Activated CD4-positive, alpha-beta T cell treated with anti-CD3 and anti-CD28 coated beads for 36 hours (primary cell): ENCODE measurements at places on chromosomes 4 and X. TPM values are rescaled to one million over a fixed set of nuclear protein-coding genes. Genes with fewer than 3 reads are reported as not detected.

DNA sequence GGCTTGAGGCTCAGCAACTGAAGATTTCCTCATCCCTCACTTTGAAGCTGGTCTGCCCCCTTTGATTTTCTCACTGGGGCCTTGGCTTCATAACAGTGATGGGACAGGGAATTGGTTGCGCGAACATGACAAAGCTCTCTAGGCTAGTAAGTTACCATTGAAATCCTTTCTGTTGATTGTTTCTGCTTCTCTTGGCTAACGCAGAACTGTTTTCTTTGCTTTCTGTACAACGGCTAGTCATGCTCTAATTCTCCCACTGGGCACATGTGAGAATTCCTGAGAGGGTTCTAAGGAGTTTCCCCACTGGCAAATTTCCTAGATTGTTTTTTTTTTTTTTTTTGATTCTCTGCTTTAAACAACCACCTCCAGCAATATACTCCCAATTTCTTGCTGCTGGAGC is 738.6 kb downstream of the PCDH7 start:
- no peak for DNase-seq

Gene CT47C1
- total RNA-seq, result not detected

DNA sequence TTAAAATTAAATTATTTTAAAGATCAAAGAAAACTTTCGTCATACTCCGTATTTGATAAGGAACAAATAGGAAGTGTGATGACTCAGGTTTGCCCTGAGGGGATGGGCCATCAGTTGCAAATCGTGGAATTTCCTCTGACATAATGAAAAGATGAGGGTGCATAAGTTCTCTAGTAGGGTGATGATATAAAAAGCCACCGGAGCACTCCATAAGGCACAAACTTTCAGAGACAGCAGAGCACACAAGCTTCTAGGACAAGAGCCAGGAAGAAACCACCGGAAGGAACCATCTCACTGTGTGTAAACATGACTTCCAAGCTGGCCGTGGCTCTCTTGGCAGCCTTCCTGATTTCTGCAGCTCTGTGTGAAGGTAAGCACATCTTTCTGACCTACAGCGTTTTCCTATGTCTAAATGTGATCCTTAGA is at the start of gene CXCL8:
CXCL8 (plus strand) TSS at position 217 of the 426 bp plus-strand sequence; CDS start at position 307, 90 bp downstream.
- no peak for DNase-seq

- no peak for DNase-seq
These were observed 6.7 kb upstream of the ZNF41 start for GRCh38 chrX:47489507-47490275.

Gene AWAT2
- not detected for total RNA-seq

GRCh38 chrX:77658886-77659285 is 127.1 kb downstream of the ATRX start:
- no peak for DNase-seq

Gene SHROOM4
- not detected for total RNA-seq

Gene PRSS12
- not detected for total RNA-seq

DNA sequence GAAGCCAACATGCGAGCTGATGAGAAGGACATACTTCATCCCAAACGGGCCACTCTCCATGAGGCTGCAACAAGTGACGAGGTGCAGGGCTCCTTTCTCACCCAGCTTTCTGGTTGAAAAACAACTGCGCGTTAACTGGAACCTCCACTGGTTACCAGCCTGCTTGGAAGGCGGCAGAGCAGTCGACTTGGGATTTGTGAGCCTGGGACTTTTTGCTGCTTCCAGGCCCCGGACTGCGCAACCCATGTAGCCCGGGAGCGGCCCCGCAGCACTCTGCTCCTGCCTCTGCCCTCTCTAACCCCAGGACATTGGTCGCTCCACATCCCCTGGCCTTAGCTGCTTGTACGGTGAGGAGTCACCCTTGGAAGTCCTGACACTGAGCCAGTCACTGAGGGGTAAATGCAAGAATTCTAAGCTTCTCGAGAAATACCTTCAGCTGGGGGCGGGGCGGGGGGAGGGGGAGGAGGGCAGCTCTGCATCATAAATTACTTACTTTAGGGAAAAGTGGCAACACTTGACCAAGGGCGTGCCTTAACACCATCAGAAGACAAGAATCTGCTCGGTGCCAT is 72.7 kb downstream of the MTMR1 start:
- no peak for DNase-seq

Gene PHF8
- total RNA-seq, result 47.4 TPM

Gene SLC4A4
- total RNA-seq, result 0.16 TPM

Gene SORBS2
- total RNA-seq, result not detected
